ENCODE measurements at places on chromosomes 5 and 9. TPM values are rescaled to one million over a fixed set of nuclear protein-coding genes. Genes with fewer than 3 reads are reported as not detected.

The PIP5K1B gene
- total RNA-seq, result 59.2 TPM

The INSYN2B gene
- total RNA-seq, result not detected

The ZNF367 gene
- total RNA-seq, result 3.6 TPM

The GPR151 gene
- total RNA-seq, result not detected

The SLC34A3 gene
- not detected for total RNA-seq

The CTXN3 gene
- not detected for total RNA-seq

The CCL28 gene
- total RNA-seq, result 56.8 TPM

The KDM4C gene
- total RNA-seq, result 42.0 TPM

DNA sequence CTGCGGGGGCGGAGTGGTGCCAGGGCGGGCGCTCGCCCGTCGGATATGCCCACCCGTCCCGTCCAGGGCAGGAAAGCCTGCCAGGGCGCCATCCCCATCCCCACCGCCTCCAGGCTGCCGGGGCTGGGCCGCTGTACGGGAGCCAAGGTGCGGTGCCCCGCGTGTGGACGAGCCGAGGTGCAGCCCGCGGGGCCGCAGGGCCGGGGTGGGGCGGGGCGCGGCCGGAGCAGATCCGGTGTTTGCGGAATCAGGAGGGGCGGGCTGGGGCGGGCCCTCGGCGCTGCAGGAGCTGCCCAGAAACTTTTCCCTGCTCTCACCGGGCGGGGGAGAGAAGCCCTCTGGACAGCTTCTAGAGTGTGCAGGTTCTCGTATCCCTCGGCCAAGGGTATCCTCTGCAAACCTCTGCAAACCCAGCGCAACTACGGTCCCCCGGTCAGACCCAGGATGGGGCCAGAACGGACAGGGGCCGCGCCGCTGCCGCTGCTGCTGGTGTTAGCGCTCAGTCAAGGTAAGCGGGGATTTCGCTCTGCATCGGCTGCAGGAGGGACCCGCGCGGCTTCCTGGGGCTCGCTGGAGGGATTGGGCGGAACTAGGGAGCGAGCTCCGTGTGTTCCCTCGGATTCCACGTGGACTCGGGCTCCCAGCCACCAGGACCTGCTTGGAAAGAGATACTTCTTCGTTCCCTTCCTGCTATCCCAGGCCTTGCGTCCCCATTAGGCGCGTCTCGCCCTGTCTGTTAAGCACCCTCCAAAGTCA, at the start of gene ITGA2:
TSS of gene ITGA2 (plus strand) at position 328 of the 756 bp plus-strand sequence. CDS start at position 445, 117 bp downstream.
- DNase-seq, result peak; percentile 88

DNA sequence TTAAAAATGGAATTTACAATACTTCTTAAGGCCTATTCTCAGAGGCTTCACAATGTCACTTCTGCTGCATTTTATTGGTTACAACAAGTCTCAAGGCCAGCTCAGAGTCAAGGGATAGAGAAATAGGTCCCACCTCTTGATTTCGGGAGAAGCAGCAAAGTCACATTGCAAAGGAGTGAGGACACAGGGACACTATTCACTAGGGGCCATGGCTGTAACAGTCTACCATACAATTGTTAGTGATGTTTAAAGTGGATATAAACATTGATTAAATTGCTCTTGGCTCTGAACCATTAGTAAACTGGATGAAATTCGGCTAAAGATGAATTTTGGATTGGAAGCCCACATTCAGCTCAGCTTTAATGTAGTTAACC, 21.7 kb upstream of the CMBL start:
- peak; percentile 12 for DNase-seq

DNA sequence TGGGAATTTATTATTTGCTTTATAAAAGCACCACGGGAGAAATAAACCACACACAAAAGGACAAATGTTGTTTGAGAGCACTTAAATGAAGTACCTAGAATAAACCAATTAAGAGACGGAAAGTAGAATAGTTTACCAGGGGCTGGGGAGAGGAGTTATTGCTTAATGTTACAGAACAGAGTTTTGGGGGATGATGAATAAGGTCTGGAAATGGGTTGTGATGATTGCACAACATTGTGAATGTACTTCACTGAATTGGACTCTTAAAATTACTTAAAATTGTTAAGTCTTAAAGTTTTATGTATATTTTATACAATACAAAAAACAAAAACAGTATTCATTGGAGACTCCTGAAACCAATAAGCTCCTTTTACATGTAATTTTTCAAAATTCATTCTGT, 1.5 kb downstream of the ZBTB43 start:
- no peak for DNase-seq

DNA sequence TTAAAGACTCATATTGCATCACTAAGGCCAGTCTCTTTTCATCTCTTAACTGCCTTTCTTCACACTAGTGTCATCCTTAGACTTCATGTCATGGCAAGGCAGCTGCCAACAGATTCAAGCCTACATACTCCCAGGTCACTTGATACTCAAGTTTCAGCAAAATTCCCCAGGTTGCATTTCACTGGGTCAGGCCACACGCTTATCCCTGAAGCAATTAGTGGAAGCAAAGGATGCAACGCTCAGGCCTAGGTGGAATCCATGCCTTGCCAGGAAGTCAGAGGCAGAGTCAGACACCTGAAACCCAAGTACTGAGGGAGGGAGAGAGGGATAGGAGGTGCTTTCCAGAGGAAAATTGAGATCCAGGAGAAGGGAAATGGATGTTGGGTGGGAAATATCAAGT, 28.9 kb downstream of the YIPF5 start:
- DNase-seq, result no peak

GRCh38 chr5:115815693-115816225, 700 bp downstream of the CDO1 start:
- no peak for DNase-seq

- DNase-seq, result no peak
These were observed 1426.5 kb upstream of the C9orf72 start for GRCh38 chr9:28999806-29000205.

DNA sequence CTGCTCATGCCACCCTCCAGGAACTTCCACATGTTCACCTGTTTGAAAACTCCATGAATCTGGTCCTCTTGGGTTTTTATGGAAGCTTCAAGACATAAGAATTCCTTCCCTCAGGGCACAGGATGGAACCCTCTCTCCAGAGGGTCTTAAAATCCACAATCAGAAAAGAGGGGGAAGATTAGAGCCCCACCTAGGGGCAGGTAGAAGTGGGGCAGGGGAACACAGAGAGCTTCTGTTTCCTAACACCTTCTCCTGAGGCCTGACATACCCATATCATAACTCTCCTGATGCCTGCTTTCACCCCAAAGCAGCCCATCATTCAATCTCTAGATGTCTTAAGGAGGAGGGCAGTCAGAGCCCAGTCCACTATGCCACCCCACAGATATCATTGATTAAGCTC, 1087.7 kb upstream of the ARRDC3 start:
- DNase-seq, result no peak

DNA sequence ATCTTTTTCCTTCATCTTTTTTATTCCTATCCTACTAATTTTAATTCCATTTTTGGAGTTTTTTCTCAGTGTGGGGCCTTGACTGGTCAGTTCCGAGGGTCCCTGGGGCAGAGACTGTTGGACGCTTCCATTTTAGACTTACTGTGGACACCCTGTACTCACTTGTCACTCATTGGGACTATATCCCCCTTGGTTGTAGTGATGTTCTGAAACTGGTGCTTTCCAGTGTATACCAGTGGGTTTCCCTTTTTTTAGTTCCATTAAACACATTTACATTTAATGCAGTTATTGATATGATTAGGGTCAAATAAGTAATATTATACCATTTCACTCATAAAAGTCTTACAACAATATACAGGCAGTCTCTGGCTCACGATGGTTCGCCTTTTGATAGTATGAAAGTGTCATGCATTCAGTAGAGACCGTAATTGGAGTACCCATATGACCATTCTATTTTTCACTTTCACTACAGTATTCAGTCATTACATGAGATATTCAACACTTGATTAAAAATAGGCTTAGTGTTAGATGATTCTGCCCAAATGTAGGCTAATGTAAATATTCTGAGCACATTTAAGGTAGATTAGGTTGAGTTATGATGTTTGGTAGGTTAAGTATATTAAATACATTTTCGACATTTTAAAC, 46.0 kb downstream of the CNOT6 start:
- DNase-seq, result no peak

GRCh38 chr5:33789567-33789957, 102.2 kb downstream of the ADAMTS12 start:
- DNase-seq, result no peak

DNA sequence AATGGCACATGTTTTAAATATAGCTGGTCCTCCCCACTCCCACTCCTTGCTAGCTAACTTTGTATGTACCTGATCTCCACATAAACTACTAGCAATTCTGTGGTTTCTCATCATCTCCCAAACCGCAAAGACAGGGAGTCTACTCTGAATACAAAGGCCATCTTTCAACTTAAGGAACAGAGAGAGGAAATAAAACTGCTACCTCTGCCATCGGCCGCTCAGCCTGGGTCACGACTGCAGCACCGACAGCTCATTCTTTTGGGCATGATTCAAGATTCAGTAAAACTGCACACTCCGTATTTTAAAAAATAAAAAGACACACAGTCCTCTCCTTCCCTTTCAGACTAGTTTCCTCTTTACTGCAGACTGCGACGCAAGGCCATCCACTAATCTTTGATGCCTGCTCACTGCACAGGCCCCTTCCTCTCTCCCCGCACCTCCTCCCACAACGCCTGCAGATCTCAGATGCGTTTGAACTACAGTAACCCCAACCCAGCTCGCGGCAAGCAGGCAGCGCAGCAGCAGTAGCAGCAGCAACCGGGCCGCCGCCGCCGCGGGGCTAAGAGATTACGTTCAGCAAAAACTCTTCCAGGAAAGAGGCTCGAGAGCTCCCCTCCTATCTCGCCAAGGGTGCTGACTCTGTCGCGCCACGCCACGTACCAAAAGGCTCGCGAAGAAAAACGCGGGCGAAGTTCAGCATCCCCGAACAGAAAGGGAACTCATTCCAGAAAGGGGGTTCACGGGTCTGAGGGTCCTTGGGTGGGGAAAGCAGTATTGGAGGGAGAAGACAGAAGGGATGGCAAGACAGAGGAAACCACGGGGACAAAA, 1.5 kb downstream of the RNF145 start:
- peak; percentile 81 for DNase-seq

GRCh38 chr9:126204197-126204596, 122.4 kb upstream of the MVB12B start:
- DNase-seq, result no peak

GRCh38 chr5:141623611-141624010, 4.8 kb upstream of the DIAPH1 start:
- DNase-seq, result no peak

DNA sequence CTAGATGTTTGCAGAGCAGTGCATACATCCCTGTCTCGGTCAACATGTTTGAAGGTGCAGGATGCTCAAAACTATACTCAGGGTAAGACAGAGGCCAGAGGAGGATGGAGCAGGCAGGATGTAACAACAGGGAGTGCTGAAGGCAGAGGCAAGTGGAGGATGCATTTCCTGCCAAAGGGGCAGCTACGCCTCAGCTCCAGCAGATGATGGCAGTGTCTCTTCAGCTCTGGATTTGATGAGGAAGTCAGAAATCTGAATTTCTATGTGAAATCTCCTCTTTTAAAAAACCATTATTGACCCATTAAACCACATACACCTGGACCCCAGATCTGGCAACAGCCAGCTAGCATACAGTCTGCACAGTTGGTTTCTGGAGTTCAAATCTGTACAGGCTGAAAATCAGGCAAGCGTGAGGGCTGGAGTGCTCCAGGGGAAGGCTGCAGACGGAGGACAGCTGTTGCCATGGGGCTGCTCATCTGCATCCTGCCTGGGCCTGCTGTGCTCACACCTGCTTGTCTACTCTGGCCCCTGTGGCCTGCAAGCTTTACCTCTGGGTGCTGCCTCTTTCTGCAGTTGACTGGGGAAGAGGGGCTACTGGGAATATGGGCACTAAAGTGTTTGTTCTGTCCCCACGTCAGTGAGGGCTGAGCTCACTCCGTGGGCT, 152.9 kb upstream of the SLC28A3 start:
- DNase-seq, result no peak

- DNase-seq, result no peak
These were observed 133.1 kb downstream of the HSD17B3 start for GRCh38 chr9:96168882-96169281.

- peak; percentile 36 for DNase-seq
These were observed 147.1 kb downstream of the ZNF608 start for GRCh38 chr5:124599028-124599973.

GRCh38 chr9:23677446-23677845, 148.6 kb downstream of the ELAVL2 start:
- DNase-seq, result no peak

DNA sequence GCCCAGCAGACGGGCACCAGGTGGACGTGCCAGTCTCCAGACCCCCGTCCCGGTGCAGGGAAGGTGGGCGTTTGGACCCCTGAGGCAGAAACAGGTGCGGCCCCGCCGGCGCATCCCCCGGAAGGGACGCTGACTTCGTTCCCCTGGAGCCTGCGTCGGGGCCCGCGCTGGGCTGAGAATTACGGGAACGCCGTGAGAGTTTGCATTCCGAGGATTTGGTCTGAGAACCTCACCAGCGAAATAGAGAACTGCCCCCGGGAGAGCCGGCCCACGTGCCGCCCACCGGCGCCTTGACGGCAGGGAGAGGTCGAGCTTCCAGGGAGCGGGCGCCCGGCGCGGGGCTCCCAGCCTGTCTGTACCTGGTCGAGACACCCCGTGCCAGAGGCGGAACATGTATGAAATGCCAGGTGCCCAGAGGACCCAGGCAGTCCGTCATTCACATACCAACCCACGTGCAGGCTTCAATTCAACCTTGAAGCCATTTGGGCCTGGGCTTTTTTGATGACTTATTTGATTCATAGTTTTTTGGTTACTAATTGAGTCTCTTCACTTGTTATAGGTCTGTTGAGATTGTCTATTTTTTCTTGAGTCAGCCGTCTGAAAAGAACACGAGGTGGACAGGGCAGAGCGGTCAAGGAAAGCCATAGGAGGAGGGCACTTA, 877 bp upstream of the CAMSAP1 start:
- DNase-seq, result no peak

DNA sequence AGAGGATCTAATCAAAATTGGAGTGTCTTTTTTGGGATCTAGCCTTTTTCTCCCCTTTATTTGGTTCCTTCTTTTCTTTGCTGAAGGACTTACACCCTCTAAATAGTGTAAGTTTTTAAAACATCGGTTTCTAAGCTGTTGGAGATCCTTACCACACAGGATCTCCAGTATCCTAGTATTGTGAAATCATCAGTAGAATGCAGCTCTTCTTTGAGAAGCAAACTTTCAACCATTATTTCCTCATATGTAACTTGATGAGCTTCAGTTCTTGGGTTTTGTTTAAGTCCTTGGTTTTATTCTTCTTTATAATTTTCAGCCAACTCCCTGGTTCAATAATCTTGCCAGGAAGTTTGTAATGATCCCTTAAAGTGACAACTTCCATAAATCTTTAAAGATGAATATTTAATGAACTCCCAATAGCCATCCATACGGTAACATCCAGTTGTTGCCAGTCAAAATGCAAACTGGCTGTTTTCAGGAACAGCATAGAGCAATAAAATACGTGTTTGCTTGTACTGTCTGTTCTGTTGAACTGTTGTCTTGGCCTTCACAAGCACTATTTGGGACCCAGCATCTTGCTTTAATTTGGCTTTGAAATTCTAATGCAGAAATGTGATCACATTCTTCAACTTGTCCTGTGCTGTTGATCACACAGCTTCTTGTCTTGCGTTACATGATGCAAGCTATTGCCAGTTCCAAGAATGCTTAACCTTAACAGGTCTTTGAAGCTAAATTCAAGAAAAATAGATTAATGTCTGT, 34.8 kb upstream of the TTC23L start:
- DNase-seq, result no peak

Measured in colonic mucosa (tissue), 4 donors.